Calu3 (cell line): ENCODE measurements at places on chromosomes 4 and X.

DNA sequence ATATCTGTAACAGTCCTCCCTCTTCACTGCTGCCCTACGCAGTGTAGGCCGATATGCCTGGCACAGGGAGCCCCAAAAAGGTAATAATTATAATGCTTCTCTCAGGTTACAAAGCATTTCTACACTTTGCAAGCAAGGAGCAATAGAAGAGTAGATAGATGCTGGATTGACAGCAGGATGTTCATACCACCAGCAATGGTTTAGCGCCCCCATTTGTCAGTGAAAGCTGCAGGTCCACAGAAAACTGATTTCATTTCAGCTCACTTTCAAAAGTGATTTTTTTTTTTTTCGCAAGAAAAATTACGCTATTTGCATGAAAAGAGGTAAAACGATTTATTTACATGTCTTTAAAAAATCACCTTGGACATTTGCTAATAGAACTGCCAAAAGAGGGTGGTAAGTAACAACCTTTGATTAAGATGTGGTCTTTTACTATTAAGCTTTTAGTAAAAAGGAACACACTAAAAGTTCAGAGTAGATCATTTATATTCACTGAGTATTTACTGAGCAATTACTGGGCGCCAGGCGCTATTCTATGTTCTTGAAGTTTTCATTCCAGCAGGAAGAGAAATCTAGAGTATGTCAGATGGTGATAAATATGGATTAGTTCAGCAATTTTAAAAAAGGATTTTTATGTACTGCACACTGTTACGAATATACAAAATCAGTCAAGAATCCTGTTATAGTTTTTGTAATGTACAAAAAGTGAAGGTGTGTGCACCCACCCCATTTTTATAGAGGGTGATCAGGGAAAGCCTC, 34.4 kb downstream of the HPF1 start:
- DNase-seq = no peak

DNA sequence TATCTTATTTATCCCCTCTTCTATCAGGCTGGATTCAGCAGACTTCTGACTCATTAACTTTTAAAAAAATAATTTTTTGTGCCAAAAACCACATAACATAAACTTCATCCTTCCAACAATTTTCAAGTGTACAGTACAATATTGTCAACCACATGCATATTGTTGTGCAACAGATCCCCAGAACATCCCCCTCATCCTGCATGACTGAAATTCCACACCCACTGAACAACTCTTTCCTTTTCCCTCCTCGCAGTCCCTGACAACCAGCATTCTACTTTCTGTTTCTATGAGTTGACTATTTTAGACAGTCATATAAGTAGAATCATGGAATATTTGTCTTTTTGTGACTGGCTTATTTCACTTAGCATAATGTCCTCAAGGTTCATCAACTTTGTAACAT, 2.2 kb upstream of the MID2 start:
- DNase-seq = no peak

- no peak for DNase-seq
These were observed 671 bp downstream of the HPF1 start for GRCh38 chr4:169756971-169757574.

DNA sequence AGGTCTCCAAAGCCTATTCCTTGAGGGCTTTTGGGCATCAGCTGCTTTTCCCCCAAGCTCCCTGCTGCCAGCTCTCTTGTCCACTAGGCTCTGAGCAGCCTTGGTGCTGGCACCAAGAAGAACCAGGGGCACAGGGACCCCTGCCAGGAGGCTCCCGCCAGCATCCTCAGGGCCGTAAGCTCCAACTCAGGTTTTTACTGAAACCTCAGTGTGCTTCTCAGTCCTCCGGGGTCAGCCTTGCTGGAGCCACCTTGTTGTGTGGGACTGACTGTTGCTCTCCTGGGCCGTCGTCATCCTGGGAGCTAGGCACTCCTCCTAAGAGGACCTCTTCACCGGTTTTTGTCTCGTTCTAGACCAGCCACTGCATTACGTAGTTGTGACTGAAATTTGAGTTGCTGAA, 38.9 kb downstream of the NOP14 start:
- DNase-seq = no peak

GRCh38 chr4:6005175-6005574, 13.1 kb downstream of the C4orf50 start:
- no peak for DNase-seq

DNA sequence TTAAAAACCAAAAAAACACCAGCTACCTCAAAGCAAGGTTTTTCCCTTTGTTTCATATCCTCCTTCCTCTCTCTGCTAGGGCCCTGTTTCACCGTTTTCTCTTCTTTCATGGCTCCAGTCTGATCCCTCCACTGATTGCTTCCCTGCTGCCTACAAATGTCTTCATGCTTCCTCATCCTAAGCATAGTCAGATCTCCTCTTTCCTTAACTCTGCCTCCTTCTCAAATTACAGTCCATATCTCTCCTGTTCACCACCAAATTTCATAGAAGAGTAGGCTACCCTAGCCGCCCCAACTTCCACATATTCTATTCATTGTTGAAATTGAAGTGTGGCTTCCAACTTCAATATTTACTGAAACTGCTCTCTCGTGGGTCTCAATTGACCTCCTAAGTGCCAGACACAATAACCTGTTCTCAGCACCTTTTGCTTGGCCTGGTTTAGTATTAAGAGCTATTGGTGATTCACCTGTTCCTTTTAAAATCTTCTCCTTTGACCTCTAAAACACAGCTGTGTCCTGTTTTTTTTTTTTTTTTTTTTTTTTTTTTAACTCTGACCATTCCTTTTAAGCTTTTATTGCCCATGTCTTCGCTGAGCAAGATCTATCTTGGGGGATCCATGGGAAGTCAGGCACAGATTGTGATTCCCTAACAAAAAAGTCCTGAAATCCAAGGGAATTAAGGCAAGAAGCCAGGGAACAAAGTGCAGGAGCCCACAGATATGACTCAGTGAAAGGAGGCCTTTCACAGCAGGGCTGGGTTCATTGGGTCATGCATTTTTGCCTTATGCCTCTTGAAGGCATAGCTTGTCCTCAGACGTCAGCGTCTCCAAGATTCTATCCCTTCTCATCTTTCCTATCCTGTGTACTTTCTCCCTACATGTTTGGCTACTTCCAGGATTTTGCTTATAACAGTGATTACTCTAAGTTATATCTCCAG, 85.4 kb downstream of the RPS3A start:
- DNase-seq = peak; percentile 18

DNA sequence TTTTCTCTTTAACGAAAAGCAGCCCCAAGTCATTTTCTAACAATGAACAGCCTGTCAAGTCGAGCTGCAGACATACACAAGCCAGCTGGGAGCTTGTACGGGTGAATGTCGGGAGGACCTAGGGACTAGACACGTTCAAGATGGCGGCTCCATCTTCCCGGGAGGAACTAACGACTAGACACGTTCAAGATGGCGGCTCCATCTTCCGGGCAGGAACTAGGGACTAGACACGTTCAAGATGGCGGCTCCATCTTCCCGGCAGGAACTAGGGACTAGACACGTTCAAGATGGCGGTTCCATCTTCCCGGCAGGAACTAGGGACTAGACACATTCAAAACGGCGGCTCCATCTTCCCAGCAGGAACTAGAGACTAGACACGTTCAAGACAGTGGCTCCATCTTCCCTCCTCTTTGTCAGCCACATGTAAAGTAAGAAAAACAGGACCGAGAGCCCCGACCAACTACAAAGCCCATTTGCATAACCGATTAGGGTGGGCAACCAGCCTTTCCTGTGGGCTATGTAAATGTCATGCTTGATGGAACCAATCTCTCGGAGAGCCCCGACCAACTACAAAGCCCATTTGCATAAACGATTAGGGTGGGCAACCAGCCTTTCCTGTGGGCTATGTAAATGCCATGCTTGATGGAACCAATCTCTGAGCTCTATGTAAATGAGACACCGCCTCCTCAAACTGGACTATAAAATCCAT, 175.5 kb downstream of the DHRSX start:
- no peak for DNase-seq

DNA sequence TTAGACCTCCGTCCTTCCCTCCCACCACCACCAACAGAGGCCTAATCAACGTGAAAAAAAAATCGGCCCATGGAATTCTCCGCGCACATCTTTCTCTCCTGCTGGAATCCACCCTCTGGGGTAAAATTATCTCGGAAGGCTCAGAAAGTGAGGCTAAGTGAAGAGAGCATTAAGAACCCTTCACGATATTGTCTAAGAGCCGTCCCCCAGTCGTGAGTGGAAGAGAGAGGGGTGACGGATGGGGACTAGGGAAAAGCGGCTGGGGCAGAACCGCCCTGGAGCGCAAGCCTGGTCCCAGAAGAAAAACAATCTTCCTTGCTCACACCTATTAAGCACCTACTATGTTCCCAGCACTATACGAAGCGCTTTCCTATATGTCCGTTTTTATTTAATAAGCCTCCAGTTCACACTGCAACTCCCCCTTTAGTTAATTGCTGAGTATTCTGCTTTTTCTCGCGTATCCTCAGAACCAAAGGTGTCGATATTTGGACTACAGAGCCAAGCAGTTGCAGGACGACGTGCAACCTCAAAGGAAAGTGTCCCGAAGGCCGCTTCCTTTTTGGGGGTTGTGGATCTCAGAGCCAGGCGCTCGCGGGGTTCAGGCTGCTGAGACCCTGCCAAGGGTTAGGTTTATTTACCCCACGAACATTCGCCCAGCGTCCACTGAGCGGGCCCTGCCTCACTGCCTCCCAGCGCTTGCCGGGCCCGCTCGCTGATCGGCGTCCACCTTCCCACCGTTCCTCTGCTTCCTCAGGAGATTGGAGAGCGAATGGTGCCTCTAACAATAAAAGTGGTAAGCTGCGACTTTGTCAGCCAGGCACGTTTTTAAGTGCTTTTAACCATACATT, 889 bp downstream of the MGARP start:
- DNase-seq = peak; percentile 1

DNA sequence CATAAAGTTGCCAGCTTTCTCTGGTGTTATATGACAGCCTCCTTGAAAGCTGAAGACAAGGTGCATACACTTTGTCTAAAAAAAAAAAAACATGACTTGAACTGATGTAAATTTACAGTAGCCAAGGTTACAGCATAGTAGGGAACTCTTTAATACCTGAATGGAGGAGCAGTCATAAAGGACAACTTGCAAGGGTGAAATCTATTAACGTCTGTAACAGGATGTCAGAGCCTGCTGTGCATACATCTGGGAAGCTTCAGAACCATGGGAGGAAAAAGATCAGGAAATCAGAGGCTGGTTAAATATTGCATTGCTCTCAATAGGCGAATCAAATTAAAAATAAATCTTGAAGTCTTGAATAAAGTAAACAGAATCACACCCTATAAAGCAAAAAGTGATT, 484.0 kb upstream of the CTSO start:
- no peak for DNase-seq

GRCh38 chrX:16845686-16846085, 24.5 kb downstream of the RBBP7 start:
- DNase-seq = no peak

- DNase-seq = no peak
These were observed 10.9 kb downstream of the RTL5 start for GRCh38 chrX:72120837-72121236.

DNA sequence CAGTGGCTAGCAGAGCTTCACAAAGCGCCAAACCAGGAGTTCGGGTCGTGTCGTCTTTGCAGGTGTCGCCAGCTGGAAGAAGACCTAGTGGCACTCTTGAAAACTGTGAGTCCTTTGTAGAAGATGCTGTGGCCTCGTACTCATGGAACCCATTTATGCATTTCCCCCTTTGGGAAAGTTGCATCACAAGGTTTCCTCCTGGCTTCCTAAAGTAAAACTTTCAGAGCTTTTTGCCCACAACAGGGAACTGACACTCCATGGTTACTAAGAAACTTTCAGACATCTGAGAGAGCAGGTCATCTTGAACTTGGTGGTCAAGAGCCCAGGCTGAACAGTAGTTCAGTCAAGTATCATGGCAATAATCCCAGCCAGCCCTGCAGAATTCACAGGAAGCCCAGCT, 15.9 kb upstream of the NOCT start:
- no peak for DNase-seq

GRCh38 chrX:40402831-40403533, 177.8 kb upstream of the ATP6AP2 start:
- peak; percentile 1 for DNase-seq

GRCh38 chrX:28312965-28313364, 274.3 kb upstream of the IL1RAPL1 start:
- DNase-seq = no peak

GRCh38 chrX:6071731-6072130, 156.9 kb downstream of the NLGN4X start:
- DNase-seq = no peak

- DNase-seq = peak; percentile 9
These were observed 49.0 kb downstream of the DDX3X start for GRCh38 chrX:41382714-41383645.

GRCh38 chrX:66676413-66676812, 37.5 kb upstream of the EDA2R start:
- no peak for DNase-seq

DNA sequence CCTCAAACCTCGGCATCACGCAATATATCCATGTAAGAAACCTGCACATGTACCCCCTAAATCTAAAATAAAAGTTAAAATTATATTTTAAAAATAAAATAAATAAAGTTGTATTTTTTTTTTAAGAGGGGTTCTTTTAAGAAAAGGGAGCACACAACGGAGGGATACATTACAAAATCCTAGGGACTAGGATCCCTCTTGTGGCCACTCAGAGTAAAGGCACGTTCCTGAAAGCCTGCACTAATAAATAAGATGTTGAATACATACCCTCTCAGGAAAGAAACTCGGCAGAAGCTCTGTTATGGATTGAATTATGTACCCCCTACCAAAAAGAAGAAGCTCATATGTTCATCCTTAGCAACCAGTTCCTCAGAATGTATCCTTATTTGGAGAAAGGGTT, 50.9 kb upstream of the PRDX4 start:
- DNase-seq = no peak

DNA sequence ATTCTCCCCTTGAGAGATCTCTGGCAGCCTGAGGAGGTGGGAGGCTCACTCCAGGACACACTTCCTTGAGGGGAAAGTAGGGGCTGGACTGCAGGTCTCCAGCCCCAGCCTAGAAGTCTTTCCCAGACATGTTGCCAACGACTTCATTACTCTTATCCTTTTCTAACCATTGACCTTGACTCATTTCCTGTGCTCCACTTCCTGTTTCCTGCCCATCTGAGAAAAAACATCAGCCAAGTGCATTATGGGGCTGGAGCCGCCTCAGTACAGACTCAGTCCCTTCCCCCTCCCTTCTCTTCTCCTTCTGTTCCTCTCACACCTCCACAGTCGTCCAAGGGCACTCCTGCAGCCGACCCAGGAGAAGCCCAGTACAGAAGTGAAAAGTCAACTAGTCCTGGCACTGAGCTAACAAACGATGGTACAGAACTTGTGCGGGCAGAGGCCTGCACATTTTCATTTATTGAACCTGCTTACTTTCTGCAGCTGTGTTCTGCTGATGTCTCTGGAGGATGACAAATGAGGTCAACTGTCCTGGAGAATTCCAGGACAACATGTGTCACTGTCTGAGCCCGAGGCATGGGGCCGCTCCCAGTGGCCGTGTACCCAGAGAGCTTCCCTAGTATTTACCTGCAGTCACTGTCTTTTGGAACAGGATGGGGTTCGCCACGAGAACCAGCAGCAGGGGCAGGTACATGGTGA, 20.1 kb downstream of the GPR143 start:
- DNase-seq = no peak
